ENCODE measurements at places on chromosomes 5 and 9.

DNA sequence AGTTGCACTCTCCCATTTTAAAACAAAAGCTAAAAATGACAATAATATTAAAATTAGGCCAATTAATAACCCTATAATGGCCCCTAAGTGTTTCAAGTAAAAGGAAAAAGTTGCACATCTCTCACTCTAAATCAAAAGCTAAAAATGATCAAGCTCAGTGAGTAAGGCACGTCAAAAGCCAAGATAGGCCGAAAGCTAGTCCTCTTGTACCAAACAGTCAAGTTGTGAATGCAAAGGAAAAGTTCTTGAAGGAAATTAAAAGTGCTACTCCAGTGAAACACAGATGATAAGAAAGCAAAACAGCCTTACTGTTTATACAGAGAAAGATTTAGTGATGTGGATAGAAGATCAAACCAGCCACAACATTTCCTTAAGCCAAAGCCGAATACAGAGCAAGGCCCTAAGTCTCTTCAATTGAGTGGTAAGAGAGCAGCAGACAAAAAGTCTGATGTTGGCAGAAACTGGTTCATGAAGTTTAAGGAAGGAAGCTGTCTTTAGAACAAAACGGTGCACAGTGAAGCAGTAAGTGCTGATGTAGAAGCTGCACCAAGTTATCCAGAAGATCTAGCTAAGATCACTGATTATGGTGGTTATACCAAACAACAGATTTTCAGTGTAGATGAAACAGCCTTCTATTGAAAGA, 144.1 kb upstream of the ACOT12 start:
- peak; percentile 40 for DNase-seq

DNA sequence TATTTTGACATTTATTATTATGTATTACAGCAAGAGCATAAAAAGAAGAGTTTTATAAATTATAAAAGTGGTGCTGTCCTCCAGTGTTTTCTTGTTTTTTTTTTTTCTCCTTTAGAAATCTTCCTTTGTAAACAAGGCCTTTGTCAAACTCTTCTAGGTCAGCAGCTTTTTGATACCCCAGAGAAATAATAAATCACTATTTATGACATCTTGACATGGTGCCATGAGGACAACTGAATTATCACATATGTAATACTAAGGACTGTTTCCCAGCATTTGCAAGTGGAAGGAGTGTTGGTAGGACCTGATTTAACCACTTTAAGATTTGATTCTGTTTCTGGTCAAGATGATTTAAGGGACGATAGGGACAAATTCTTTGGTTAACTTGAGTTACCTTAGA, 4.6 kb downstream of the SMARCA2 start:
- no peak for DNase-seq

DNA sequence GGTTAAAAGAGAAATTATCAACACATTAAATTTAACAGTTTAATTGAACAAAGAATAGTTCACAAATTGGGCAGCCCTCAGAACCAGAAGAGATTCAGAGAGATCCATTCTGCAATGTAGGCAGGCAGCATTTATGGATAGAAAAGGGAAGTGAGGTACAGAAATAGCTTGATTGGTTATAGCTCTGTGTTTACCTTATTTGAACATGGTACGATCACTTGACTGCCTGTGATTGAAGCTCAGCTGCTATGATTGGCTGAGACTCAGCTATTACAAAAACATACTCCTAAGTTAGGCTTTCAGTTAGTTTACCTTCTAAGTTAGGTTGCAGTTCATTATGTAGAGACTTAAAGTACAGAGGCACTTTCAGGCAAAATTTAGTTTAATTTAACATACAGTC, 7.3 kb downstream of the CNTRL start:
- DNase-seq: no peak

DNA sequence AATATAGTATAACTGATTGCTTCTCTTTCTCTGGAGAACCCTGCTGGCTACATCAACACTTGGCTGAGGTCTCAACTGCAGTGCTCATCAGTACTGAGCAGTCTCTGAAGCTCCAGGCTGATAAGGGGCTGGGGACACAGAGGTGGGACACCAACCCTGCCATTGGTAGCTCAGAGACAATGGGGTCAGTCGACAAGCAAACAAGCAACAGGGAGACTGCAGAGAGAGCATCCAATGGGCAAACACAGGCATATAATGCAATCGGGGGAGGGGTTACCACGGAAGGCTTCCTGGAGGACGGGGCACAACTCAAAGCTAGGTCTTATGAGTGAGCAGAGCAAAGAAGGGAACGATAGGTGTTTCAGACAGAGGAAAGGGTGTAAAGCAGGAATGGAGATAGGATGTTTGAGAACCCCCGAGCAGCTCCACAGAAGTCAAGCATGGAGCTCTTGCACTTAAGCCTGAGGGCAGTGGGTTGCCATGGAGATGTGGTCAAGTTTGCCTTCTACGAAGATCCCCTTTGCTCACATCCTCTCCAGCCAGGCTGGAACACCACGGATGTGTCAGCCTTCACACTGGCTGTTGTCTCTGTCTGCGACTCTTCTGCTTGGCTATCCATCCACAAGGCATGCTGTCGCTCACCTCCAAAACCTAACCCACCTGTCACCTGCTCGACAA, 21.5 kb upstream of the AKNA start:
- DNase-seq: no peak

DNA sequence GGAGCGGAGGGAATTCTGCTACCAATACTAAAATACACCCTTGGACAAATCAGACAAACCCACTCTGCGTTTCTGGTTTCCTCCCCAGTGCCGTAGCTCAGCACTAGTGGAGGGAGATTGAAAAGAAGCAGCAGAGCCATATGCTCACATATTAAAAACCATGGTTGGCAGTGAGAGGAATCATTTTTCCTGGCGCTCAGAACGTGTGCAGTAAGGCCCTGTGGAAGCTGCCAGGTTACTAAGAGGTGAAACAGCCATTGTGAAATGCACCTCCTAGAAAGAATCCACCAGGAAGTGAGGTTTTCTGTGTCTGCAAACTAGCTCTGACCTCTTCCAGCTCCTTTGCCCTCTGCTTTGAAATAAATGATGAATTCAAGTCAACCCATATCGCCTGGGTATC, 177.2 kb downstream of the ERCC6L2 start:
- DNase-seq: no peak

Measured in CD4-positive, alpha-beta memory T cell (primary cell).